ENCODE measurements at places on chromosomes 7 and 10. TPM values are rescaled to one million over a fixed set of nuclear protein-coding genes. Genes with fewer than 3 reads are reported as not detected.

DNA sequence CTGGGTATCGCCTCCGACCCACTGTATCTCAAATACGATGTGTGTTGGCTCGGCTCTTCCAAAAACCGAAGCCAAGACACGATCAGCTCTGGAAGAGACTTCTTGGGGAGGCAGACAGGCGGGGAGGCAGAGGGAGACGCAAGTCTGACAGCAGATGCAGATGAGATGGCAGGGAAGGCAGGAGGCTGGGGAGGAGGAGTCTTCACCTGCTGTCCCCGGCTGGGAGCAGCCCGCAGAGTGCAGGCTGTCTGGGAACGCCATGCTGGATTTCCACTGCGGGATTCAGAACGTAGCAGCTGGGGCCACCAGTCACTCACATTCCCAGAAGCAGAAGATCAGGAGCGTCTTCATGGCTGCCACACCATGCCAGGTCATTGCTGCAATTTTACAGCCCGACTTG is 29.4 kb downstream of the CTBP2 start:
- no peak for DNase-seq

YKT6 gene
- 28.5 TPM for polyA plus RNA-seq

GTF2IRD2 gene
- 8.9 TPM for polyA plus RNA-seq

DNA sequence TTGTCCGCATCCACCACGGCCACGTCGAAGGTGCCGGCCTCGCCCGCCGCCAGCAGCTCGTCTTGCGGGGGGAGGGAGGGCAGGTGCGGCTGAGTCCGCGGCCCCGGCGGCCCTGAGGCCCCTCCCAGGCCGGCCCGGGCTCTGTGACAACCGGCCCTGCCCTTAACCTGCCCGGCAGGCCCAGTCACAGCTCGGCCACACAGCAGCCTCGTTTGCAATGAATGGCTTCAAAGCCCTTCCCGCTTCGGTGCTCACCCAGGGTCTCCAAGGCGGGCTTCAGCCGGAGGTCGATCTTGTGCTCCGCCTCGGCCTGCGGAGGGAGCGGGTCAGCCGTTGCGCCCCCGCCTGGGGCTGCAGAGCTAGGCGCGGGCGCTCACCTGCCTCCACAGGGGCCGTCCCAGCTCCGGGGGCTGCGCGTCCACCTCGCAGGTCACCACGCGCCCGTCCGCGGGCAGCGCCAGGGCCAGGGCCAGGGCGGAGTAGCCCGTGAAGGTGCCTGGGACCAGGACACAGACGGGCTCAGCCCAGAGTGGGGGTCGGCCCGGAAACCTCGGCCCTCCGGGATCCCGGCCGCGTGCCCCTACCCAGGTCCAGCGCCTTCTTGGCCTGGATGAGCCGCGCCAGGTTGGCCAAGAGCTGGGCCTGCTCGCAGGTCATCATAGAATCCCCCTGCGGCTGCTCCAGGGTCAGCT is 928 bp downstream of the COMTD1 start:
- DNase-seq = no peak

GRCh38 chr7:50803359-50804337 is 21.0 kb upstream of the GRB10 start:
- DNase-seq = no peak

MEOX2 gene
- polyA plus RNA-seq = 6.8 TPM

DNA sequence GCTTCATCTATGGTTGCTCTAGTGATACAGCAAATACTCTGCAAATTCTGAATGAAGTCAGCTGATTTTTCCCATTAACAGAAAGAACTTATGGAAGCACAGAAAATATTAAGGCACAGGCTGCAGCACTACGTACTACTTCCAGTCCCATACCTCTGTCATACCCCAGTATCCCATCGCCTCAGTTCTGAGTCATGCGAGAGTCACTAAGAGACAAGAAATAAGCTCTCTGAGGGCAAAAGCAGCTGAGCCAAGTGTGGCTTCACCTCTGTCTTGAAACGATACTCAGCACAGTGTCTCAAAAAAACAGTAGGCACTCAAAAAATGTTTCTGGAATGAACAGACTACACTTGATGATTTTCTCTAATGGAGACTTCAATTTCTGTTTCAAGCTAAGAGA is 48.2 kb downstream of the EZH2 start:
- no peak for DNase-seq

CALHM3 gene
- polyA plus RNA-seq = not detected

GRCh38 chr10:78194539-78195402 is 161.1 kb downstream of the RPS24 start:
- DNase-seq = no peak

SPDYE8 gene
- polyA plus RNA-seq = not detected

GNAT3 gene
- polyA plus RNA-seq = not detected

DNA sequence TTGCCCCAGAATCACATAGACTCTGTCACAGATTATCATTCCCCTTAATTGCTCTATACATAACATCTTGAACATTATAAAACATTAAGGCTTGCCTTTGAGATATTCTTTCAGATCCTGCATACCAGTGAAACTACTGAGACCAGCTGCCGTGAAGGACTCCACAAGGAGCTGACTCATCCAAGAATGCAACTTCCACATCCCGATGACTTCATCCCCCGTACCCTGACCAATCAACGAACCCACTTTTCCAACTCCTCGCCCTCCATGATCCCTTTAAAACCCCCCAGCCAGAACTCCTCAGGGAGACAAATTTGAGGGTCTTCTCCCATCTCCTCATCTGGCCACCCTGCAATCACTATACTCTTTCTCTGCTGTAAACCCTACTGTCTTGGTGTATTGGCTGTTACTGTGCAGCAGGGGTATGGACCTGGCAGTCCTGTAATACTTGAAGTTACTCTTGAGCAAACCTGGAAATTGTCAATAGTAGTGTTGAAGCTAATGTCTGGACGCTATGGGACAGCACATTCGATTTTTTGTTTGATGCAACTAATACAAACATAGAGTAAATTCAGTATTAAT is 49.8 kb downstream of the HTR5A start:
- DNase-seq = no peak

EMX2 gene
- 0.19 TPM for polyA plus RNA-seq

DNA sequence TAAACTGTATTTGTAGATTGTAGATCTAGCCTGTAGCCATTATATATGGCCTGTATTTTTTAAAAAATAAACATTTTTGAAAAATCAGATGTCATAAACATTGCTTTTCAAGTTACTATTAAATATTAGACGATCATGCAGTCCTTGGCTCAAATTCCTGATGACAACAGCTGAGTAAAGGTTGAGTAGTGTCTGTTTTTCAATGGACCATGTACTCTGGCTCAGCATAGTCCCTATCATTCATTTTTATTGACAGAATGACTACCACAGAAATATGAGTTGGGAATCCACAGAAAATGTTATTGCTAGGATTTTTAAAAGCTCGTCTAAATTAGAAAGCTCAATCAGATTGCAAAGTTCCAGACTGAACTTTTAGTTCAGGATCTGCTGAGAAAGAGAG is 145.4 kb downstream of the SORCS1 start:
- DNase-seq = no peak

DNA sequence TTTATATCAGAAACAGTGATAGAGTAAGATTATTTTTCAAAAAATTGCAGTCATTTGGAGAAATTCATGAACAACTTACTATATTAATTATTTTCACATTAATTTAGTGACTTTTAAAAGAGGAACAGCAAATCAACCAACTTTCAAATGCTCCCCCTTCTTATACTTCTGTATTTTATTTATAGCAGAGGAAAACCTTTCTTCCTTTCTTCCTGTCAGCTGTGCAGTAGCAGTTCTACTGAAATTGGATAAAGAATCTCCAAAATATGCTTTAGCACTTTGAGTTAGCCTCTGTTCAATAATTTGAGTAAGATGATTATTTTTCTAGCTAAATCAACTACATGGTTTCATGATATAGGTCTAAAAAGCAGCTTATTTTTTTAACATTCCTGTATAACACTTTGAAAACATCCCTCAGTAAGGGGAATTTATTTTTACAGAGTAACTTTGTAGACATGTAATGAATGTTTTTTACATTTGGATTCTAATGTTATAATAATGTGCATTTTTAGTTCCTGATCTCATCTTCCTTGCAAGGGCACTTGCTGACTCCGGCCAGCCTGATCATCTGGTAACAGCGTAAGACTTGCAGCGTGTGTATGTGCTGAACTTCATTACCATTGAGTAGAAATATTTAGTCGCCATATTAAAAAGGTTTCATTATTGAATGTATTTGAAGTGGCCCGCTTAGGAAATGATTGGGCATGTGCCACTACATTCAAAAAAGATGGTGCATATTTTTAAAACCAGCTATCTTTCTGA is 158.3 kb upstream of the HDAC9 start:
- DNase-seq = no peak

GRCh38 chr7:118109607-118110006 is 74.4 kb upstream of the LSM8 start:
- DNase-seq = no peak

- DNase-seq = peak; percentile 14
Observed at GRCh38 chr7:1902231-1902855, 232.3 kb downstream of the ELFN1 start.

GRCh38 chr10:30518907-30519306 is 84.9 kb downstream of the MAP3K8 start:
- DNase-seq = no peak

DNA sequence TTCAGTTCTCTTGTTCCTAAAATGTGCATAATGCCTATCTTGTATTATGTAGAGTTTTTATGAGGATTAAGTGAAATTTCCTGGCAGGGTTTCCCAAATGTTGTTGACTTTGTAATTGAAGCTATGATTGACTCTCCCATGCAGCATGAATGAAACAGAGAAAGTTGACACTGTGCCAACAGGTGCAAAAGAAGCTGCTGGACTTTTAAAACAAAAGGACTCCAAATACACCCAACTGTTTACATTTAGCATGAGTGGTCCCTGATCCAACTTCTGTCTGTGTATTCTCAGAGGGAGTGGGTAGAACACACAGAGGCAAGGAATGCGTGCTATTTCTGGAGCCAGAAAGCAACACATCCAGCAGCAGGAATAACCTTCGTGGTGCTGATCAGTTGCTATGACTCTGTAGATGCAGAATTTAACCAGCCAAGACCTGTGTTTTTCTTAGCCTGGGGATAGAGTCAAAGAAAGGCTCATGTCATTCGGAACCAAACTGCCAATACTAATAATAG is 14.4 kb upstream of the RBM20 start:
- no peak for DNase-seq

ADARB2 gene
- polyA plus RNA-seq = 0.28 TPM

DNA sequence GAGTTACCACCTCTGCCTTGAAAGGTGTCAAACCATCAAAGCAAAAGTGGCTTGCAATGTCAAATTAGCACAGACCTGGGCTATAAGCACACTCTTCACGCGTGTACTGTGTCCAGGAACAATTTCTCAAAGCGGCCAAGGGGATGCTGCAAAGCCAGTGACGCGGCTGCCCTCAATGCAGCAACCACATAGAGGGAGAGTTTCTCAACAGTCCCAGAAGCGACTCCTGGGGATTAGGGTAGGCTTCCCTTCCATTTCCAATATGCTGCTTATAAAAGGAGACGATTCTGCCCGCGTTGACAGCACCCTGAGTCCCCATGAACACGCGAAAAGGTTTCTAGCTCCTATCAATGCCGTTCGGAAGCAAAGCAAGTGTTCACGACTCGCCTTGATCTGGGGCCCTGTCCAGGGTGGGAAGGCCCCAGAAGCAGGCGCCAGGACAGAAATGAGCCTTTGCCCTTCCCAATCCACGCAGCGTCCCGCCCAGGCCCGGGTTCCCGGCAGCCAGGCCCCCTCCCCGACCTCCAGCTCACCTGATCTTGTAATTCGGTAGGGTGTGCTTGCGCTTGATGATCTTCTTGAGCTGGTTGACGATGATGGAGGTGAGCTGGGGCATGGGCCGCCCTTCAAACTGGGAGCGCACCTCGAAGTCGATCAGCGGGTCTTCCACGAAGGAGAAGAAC is 1.3 kb downstream of the PDZD8 start:
- peak; percentile 46 for DNase-seq

PRPS1L1 gene
- polyA plus RNA-seq = not detected

GJD4 gene
- polyA plus RNA-seq = not detected

TSC22D4 gene
- polyA plus RNA-seq = 42.2 TPM

PPP1R9A gene
- polyA plus RNA-seq = 3.6 TPM

DNA sequence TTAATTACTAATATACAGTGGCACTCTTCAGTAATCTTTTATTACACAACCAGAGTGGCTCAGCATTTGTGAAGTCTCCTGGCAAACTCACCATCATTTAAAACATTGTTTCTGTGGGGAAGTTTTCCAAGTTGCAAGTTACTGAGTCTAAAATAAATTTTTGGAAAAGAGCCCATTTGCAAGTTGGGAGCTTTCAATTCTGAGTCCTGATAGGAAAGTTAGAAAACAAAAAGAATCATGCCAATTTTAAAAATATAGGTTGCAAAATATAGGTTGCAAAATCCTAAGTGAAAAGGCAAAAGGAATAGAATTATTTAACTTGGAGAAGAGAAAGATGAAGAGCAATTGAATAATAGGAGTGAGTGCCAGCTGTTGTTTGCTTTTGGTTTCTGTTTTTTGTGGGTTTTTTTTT is 378.8 kb upstream of the C7orf33 start:
- DNase-seq = no peak

EPHA1 gene
- polyA plus RNA-seq = not detected

- DNase-seq = no peak
Observed at GRCh38 chr7:83879063-83879462, 230.1 kb upstream of the SEMA3E start.

- DNase-seq = no peak
Observed at GRCh38 chr10:14605231-14605925, 169.3 kb downstream of the FAM107B start.

DNA sequence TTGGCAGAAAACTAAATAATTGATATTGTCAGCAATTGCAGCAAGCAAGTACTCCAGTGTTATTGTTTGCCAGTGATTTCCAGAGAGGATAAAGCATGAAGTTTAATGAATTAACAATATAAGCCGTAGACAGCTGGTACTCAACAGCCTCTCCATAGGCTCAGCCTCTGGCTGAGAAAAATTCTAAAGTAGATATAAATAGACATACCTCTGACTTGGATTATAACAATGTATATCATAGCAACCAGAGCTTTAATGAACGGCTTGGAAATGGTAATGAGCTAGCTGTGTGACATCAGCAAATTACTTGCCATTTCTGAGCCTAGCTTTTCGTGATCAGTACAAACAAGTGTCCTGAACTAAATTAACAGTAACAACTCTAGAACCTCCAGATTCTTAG is 1055.4 kb upstream of the AUTS2 start:
- DNase-seq = no peak

SFRP4 gene
- 0.10 TPM for polyA plus RNA-seq

DNA sequence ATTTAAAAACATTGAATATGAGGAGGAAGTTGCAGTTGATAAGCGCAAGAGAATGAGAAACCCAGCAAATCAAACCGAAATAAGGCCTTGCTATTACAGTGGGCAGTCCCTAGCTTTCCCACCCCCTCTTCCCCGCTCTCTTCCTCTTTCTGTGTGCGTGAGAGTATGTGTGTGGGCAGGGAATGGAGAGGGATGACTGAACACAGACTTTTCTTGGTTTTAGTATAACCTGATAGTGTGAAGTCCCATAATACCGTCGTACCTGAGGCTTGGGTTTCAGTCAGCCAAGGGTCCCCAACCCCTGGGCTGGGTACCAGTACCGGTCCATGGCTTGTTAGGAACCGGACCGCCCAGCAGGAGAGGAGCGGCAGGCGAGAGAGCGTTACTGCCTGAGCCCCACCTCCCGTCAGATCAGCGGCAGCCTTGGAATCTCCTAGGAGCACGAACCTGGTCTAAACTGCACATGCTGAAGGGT is 255.3 kb downstream of the CELF2 start:
- no peak for DNase-seq
